ENCODE measurements at places on chromosomes 2 and 18. TPM values are rescaled to one million over a fixed set of nuclear protein-coding genes. Genes with fewer than 3 reads are reported as not detected.

UGT1A7 gene
- not detected for total RNA-seq

- DNase-seq, result no peak
- H3K27me3 ChIP-seq, result no peaks in the 10 kb centered on the region
- no peaks in the 10 kb centered on the region for H3K36me3 ChIP-seq
- H3K4me3 ChIP-seq, result no peak overlapping the region
These were observed 7.7 kb downstream of the MAPRE3 start for GRCh38 chr2:26978061-26978596.

- DNase-seq, result no peak
- H3K27ac ChIP-seq, result no peak overlapping the region
- no peak overlapping the region for H3K4me3 ChIP-seq
- no peaks in the 10 kb centered on the region for H3K36me3 ChIP-seq
- peaks cover 3% of the 10 kb centered on the region for H3K27me3 ChIP-seq
These were observed 25.6 kb upstream of the PTMA start for GRCh38 chr2:231682603-231683291.

DNA sequence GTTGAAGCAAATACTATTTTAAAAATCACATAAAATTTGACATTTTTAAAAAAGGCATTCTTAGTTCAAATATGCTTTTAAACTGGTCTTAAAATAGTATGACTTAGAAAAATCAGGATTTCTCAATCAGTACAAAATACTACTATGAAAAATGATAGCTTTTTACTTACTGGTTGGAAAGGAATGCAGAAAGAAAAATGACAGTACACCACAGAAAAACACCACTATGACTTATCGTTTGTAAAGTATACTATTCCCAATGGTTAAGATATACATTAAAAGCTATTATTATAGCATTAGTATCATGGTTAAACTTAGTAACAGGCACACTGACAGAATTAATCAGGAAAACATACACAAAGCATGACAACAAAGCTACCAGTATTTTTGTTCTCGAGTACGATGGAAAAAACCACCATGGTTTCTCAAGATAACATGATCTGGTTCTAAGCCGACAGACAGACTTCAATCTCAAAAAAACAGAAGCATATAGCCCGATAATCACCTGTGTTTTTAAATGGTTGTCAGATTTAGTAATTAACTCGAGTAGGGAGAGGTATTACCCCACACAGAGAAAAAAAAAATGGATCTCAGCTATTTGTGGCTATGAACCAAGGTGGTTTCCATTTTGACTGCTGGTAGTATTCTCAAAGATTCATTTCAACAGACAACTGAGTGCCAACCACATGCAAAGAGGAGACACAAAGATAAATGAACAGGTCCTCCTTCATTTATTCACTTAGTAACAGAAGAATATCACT, 39.1 kb downstream of the CUL3 start:
- H3K27me3 ChIP-seq, result no peaks in the 10 kb centered on the region
- DNase-seq, result no peak
- no peak overlapping the region for H3K27ac ChIP-seq
- H3K4me1 ChIP-seq, result no peaks in the 10 kb centered on the region
- H3K36me3 ChIP-seq, result no peaks in the 10 kb centered on the region

GRCh38 chr2:48332286-48332685, 197.7 kb upstream of the STON1 start:
- peaks cover 2% of the 10 kb centered on the region for H3K36me3 ChIP-seq
- peak; percentile 49 for DNase-seq
- no peak overlapping the region for H3K27ac ChIP-seq
- peaks cover 4% of the 10 kb centered on the region for H3K4me1 ChIP-seq
- no peaks in the 10 kb centered on the region for H3K27me3 ChIP-seq

DNA sequence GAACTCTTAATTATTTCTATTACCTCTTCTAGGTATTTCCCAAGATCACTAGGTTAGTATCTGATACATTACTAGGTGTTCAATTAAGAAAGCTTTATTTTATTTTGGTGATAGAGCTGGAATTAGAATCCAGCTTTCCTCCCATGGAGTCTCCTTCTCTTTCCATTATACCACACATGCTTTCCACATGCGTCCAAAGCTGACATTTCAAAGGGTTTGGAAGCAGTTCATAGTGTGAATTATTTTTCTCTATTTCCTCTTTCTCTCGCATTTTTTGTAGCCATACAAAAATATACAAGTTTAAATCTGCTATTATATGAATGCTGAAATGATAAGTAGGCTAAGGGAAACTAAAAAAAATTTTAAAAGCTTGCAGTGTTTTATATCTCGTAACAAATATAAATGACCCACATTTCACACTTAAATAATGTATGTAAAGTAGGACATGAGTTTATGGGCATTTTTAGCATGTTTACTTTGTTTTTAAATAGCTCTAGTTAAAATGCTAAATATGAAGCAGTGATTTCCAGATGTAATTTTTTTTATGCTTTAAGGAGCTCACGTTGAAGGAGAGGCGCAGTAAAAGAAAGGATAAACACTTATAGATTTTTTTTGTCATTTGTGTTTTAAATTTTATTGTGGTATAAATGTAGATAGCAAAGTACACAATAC, 20.1 kb downstream of the ZC3H6 start:
- no peak overlapping the region for H3K4me3 ChIP-seq
- H3K36me3 ChIP-seq, result no peaks in the 10 kb centered on the region
- H3K4me1 ChIP-seq, result no peaks in the 10 kb centered on the region
- no peak overlapping the region for H3K27ac ChIP-seq
- DNase-seq, result no peak

DNA sequence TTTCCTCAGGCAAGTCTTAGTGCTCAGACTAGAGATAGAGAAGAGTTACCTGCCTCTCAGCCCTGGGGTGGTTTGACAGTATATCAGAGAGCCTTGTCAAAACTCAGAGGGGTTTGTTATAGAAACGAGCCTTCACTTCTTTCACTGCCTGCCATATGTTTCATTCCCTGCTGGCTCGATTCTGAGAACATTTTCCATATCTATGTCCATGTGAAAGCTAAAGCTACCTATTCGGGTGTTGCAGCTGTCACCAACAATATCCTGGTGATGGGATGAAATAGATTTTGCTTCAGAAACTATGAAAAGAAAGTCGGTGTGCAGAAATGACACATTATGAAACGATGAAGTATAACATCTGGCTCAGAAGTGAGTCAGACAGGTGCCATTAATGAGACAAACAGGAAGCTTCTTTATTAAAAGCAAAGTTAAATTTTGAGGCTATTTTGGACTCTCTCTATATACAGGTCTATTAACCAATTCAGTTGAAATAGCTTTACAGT, 56.1 kb upstream of the TANK start:
- H3K27ac ChIP-seq, result no peak overlapping the region
- H3K36me3 ChIP-seq, result no peaks in the 10 kb centered on the region
- H3K4me1 ChIP-seq, result no peaks in the 10 kb centered on the region
- H3K4me3 ChIP-seq, result no peak overlapping the region
- DNase-seq, result no peak

DNA sequence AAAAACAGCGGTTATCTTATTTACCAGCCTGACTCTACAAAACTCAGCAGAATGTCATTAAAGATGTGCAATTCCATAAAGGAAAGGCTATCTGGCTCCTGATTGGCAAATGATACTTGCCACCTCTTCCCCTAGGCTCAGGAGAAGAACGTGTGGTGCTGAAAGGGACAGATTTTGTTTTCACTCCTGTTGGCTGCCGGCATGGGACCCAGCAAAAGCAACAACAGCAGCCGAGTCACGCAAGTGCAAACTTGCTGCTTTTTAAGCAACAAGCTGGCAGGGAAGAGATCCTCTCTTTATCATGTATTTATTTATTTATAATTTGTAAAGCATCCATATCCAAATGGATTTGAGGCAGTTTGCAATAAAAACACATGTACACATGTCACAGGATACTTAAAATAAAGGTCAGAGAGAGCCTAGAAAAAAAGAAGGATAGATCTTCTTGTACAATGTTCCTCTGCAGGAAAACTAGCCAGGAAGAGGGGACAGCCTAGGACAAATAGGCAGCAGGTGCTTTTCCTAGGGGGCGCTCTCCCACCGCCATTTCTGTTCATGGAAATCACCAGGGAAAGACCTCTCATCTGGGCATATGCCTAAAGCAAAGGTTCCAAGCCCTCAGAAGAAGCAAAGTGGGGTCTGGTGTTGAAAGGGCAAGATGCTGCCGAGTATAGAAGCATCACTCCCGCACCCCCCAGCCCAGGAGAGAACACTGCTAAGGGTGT, 799.3 kb downstream of the BCL11A start:
- H3K27ac ChIP-seq, result no peak overlapping the region
- no peak for DNase-seq
- H3K36me3 ChIP-seq, result no peaks in the 10 kb centered on the region
- no peaks in the 10 kb centered on the region for H3K27me3 ChIP-seq
- no peaks in the 10 kb centered on the region for H3K4me1 ChIP-seq

TMEM200C gene
- total RNA-seq, result not detected

DNA sequence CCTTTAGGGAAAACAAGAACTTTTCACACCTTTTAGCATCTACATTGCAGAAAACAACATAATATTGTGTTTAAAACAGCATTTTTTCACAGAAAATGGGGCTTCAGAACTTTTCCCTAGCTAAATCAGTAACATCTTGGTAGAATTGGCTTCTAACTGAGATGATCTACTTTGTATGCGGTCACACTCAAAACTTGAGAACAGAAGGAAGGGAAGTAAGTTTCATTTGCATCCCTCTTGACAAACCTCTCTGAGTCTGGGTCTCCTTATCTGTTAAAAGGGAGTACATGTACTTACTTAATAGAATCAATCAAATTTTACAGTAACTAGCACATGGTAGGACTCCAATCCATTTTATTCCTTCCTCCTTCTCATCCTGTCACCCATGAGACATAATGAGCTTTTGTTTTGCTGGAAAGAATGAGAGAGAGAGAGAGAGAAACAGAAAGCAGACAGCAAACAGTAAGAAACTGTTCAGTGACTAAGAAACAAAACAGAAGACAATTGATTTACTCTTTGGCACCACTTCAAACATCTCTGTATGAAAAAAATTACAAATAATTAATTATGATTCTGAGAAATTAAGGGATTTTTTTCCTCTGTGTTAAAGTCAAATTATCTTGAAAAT, 387.3 kb downstream of the SATB2 start:
- no peak for DNase-seq
- H3K4me3 ChIP-seq, result no peak overlapping the region
- no peaks in the 10 kb centered on the region for H3K4me1 ChIP-seq
- no peak overlapping the region for H3K27ac ChIP-seq
- H3K27me3 ChIP-seq, result no peaks in the 10 kb centered on the region

DNA sequence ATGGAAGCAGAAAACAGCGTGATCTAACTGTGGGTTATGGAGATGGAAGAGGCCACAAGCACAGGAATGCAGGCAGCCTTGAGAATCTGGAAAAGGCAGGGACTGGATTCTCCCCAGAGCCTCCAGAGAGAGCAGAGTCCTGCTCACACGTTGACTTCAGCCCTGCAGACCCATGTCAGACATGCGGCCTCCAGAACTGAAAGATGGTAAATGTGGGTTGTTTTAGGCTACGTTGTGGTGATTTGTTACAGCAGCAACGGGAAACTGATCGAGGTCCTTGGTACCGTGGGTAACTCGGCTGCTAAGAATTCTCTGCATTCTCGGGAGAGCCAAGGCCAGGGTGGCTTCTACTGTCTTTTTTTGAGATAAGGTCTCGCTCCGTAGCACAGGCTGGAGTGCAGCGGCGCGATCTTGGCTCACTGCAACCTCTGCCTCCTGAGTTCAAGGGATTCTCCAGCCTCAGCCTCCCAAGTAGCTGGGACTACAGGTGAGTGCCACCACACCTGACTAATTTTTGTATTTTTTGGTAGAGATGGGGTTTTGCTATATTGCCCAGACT, 97.1 kb downstream of the ACKR3 start:
- H3K36me3 ChIP-seq, result no peaks in the 10 kb centered on the region
- no peak overlapping the region for H3K4me3 ChIP-seq
- no peak for DNase-seq

GRCh38 chr18:59908799-59909198, 9.0 kb downstream of the PMAIP1 start:
- H3K27ac ChIP-seq, result no peak overlapping the region
- H3K4me3 ChIP-seq, result no peak overlapping the region
- peaks cover 18% of the 10 kb centered on the region for H3K4me1 ChIP-seq
- no peaks in the 10 kb centered on the region for H3K36me3 ChIP-seq
- H3K27me3 ChIP-seq, result no peaks in the 10 kb centered on the region

DNA sequence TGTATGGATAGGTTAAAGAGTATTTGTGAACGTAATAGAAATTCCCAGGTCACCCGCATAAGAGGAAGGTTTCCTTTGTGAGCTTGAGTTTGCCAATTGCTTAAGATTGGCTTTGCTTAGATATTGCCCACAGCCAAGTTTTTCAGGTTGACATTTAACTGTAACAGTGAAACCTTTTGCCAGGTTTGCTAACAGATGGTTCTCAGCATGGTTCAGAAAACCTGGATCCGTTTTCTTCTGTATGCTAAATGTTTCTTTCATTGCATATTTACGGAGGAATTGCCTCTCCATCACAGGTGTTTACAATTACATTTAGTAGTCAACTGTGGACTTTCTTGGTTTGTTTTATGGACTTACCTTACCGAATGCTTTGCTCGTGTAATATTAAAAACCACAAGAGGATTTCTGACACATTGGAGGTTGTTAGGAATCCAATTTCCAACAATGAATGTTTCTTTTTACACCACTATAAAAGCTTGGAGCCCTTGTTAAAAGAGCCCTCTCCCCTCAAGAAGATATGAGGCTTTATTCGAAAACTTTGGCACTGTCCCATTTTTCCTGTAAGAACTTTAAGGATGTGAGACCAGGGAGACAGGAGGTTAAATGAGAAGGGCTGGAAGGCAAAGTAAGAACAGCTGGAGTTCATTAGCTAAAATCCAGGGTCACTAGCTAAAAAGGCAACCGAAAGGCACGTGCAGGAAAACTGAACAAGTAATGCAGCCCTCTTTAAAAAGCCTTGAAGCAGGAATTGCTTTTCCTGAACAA, 7.8 kb downstream of the CDK15 start:
- peaks cover 5% of the 10 kb centered on the region for H3K27me3 ChIP-seq
- H3K36me3 ChIP-seq, result no peaks in the 10 kb centered on the region
- no peak overlapping the region for H3K27ac ChIP-seq
- no peaks in the 10 kb centered on the region for H3K4me1 ChIP-seq

DNA sequence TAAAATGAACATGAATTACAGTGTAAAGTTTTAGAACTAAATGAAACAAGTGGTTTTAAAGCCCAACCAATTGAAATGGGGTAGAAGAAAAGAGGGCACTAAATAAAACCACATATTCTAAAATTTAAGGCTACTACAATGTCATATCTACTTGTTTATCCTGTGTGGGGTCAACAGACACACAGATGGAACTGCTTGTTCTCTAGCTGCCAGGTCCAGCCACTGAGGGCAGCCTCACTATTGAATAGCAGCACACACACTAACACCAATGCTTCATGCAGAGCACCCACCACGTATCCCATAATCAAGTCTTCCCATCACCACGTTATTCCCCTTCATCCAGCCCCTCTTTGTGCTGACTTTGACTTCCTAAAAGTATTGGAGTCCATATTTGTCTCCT, 88.1 kb downstream of the SPIRE1 start:
- H3K27me3 ChIP-seq, result no peaks in the 10 kb centered on the region
- H3K27ac ChIP-seq, result no peak overlapping the region
- H3K36me3 ChIP-seq, result no peaks in the 10 kb centered on the region
- H3K4me3 ChIP-seq, result no peak overlapping the region
- DNase-seq, result no peak

MAPK4 gene
- total RNA-seq, result not detected

All from natural killer cell (primary cell).